A375 (cell line): ENCODE measurements at places on chromosomes 3 and 15. TPM values are rescaled to one million over a fixed set of nuclear protein-coding genes. Genes with fewer than 3 reads are reported as not detected.

The SLC4A7 gene
- 93.8 and 109 TPM in 2 replicates for total RNA-seq

The CAPN3 gene
- 0.08 and 1.6 TPM in 2 replicates for total RNA-seq

The MCTP2 gene
- total RNA-seq, result 4.4 and 5.8 TPM in 2 replicates

The LNP1 gene
- 2.9 and 3.8 TPM in 2 replicates for total RNA-seq

The RETNLB gene
- not detected in 2 replicates for total RNA-seq
